Body of pancreas (tissue), 4 donors: ENCODE measurements at places on chromosomes 16 and 17.

DNA sequence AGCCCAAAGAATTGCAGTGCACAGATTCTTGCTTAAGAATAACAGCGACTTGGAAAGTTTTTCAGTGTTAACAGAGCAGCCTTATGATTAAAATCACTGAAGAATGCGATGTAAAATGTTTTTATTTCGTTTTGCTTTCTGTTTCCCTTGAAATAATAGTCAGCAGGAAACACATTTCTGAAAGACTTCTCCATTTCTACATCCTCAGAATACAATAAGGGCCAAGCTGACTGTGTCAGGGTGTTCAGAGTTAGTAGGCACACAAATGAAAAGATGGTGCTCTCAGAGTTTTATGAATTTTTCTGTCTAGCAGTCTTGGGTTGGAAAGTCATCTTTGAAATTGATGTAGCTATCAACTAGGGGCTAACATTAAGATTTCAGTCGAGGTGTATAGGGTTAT lies 582.9 kb upstream of the RBFOX1 start:
- DNase-seq: no peak

DNA sequence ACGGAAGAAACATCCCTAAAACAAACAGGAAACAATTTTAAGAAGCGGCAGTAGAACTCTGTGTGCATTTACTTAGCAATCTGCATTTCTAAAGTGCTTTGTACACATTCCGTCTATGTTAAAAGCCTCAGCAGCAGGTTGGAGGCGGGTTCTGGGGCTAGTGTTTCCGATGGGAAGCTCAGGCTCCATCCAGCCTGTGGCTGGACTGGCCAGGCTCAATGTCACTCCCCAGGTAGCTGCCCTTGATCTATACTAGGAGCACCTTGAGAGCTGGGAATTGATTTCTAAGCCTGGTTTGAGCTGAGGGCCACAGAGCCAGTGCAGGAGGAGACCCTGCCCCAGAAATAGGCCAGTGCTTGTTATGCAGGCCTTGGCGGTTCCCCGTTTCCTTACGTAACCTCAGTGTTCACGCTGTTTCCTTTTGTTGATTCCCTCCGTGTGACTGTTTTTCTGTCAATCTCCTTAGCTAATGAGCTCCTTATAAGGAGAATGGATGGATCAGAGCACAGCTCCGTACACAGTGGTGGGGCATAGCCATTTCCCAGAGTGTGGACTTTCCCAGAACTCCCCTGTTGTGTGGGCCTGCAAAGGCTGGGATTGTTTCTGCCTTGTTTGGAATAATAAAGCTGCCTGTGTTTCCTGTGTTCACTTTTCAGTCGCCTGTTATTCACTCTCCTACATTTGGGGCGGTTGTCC lies 21.4 kb downstream of the ADORA2B start:
- DNase-seq: peak; percentile 66

DNA sequence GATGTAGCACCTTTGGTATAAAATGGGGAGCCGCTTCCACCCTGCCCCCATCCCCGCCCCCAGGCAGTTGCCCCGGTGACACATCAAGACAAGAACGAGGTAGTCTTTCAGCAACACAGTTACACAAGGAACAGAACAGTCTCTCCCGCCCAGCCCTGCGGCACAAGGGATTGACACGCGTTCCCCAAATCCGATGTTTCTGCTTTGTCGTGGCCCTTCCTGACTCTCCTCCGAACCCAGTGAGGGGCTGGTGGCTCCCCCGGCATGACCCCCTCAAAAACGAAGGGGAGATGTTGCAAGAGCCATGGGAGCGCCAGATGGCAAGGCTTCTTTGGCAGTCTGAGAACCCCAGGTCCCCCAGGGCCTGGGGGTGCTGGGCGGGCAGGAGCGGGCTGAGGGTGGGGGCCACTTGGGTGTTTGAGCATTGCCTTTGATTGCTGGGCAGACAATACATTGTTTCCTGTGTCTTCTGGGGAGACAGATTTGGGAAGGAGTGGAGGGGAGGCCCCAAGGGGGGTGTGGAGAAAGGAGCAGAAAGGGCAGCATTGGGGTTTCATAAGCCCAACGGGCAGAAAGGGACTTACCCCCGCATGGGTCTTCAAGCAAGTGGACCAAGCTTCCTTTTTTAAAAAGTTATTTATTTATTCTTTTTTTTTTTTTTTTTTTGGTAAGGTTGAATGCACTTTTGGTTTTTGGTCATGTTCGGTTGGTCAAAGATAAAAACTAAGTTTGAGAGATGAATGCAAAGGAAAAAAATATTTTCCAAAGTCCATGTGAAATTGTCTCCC lies 16.6 kb downstream of the COL1A1 start:
- no peak for DNase-seq

- no peak for DNase-seq
Observed at GRCh38 chr17:57294629-57295501, 38.5 kb downstream of the MSI2 start.

DNA sequence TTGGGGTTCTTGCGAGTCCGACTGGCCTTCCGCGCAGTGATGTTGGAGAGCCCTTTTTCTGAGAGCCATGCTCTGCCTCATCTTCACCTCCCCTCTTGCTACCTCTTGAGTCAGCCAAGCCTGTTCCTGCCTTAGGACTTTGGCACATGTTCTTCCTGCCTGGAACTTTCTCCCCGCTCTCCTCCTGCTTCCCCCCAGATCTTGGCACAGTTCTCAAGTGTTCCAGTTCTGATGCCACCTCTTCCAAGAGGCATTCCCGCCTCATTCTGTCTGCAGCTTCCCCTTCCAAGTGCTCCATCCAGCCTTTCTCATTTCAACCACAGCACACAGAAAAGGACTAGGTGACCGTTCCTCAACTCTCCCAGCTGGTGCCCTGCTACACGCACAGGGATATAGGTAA lies 7.7 kb downstream of the AKAP1 start:
- DNase-seq: no peak

DNA sequence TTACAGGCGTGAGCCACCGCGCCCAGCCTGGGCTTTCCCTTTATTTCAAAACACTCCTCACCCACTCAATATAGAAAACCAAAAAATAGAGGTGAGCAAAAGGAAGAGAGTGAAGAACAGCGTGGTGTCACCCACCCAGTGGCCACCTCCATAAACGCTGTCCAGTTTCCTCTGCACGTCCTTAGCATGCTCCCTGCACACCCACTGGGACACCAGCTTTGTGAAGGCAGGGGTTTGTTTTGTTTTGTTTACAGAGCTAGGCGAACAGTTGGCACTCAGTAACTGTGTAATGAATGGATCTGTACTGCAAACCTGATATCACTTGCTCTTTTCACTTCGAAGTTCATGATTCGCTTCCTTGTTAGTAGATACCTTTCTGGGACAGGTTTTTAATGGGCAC lies 73.0 kb downstream of the PRKCB start:
- no peak for DNase-seq

- DNase-seq: no peak
Observed at GRCh38 chr16:72282362-72282761, 110.4 kb upstream of the PMFBP1 start.

- DNase-seq: no peak
Observed at GRCh38 chr17:19262650-19263631, 25.8 kb downstream of the EPN2 start.

DNA sequence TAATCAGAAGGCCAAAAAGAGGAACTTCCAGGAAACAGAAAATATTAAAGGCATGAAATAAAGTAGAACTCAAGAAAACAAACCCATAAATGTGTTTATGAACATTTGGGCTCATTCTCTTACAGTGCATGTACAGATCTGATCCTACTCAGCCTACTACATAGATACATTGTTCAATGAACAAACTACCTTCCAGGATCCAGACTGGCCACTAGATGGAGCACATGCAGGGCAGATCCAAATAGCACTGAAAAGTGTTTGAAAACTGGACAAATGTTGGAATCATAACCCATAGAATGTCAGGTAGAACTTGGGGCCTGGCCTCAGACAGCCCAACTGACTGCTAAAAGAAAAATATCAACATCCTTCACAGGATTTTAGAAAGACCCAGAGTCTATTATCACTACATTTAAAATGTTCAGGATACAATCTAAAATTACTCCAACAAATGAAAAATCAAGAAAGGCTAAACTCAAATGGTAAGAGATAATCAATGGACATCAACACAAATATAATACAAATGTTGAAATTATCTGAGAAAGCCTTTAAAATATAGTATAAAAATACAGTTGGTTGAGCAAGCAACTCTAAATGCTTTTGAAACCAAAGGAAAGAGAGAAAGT lies 122.4 kb upstream of the NUDT7 start:
- no peak for DNase-seq

DNA sequence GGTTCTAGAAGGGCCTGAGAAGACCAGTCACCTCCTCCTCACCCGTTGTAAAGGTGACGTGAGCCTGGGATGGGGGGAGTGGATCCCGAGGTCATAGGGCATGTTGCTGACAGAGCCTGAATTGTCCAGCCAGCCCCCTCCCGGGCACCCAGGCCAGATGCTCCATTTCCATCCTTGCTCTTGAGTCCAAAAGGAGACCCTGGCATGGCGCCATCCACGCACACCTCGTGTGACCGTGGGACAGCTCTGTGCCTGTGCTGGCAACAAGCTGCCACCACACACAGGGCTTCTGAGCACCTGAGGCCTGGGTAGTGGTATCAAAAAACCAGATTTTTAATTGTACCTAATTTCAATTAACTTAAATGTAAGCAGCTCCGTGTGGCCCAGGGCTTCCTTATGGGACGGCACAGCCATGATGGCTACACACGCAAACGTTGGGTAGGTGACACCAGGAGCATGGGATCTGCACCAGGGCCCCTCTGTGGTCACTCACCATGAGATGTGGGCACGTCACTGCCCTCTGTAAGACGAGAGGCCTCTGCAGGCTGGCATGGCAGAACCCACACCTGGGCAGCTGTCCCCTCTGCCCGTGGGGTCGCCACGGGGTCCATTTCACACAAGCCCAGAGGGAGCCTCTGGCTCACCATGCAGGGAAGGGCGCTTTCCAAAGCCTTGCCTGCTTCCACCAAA lies 37.6 kb upstream of the ZNF469 start:
- DNase-seq: no peak

DNA sequence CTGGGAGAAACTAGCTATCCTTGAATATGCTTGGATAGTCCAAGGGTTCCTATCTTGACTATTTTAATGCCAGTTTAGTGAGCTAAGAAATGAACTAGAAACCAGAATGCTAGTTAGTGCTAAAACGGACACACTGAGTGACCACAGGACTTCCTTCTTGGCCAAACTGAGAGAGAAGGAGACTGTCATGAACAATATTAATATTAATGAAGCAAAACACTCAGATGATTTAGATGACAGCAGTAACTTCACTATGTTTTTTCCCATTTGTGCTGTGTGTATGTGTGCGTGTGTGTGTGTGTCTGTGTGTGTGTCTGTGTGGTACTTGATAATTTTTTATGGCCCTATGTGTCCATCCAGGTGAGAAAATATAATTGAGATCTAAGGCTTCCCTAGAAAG lies 2.2 kb upstream of the ATXN1L start:
- no peak for DNase-seq

DNA sequence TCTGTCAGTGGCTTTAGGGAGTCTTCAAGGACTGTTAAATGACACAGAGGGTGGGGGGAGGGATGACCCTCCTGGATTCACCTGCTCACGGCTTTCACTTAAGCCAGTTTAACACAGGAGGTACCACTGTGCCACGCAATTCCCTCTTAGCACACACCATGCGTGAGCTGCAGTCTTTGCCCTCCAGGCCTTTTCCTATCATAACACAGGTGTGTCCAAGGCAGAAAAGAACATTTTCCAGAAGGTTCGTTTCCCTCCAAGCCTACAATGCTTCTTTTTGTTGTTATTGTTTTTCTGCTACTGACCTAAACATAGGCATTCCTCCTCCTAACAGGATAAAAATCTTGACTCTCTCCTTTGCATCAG lies 1.1 kb downstream of the ZFHX3 start:
- DNase-seq: no peak

DNA sequence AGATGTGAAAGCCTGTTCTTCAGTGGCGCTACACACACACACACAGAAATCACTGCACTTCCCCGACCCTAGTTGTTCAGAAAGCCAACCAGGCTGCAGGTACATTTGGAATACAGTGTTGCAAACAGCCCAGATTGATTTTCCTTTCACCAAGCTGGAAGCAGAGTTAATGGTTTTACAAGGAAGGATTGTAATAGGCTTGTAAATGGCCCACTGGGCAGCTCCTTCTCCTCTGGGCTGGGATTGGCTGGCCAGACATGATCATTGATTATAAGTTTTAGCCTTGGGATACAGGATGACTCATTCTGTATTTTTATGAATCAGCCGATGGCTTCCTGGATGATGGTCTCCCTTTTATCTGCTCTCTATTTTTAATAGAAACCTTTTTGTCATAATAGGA lies 2.5 kb downstream of the VAT1L start:
- DNase-seq: no peak

- DNase-seq: no peak
Observed at GRCh38 chr17:35683591-35683990, 47.8 kb upstream of the RASL10B start.

- no peak for DNase-seq
Observed at GRCh38 chr16:48963901-48964615, 317.6 kb downstream of the CBLN1 start.

DNA sequence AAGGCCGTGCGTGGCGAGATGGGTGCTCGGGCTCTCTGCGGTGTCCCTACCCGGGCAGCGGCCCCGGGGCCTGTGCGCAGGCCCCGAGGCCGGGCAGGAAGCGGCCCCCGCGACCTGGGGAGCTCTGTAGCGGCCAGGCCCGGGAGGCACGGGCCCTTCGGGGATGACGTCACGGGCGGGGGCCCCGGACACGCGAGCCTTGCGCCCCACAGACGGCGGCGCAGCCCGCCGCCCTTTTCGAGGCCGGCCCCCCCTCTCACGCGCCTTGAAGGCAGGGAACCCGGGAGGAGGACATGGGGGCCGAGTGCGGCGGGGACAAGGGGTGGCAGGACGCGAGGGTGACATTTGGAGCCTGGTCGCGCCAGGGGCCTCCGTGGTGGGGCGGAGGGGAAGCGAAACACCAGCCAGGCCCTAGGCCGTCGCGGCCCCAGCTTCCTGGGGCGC lies 1.1 kb downstream of the RAI1 start:
- peak; percentile 52 for DNase-seq

- DNase-seq: no peak
Observed at GRCh38 chr17:44118427-44119050, 4.9 kb downstream of the HDAC5 start.

- no peak for DNase-seq
Observed at GRCh38 chr16:27129401-27129800, 62.7 kb downstream of the C16orf82 start.

DNA sequence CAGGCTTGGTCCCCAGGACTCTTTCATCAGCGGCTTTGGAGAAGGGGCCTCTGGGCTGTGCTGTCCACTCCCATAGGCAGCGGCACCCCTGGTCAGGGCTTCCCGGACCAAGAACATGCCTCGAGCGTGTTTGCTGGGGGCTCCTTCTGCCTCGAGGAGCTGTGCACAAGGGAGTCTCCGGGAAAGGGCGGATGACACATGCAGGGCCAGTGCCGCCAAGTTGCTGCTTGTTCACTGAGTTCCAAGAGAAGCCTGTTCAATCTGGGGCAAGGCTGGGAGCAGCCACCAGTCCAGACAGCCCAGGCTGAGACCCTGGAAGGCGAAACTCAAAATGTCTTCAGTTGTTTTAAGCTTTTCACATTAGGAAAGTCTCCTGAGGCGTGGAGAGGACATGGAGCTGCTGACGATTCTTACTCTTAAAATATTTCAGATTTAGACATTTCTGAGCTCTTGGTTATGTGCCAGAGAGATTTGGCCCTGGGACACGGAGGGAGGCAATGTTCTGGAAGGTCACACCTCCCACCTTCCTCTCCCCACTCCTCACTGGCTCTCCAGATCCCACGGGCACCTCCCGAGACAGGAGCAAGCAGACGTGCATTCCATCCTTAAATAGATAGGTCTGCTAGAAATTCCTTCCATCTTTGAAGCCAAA lies 84.5 kb upstream of the ZNF469 start:
- DNase-seq: no peak
